Dorsolateral prefrontal cortex (tissue), 122 donors: ENCODE measurements at places on chromosomes 3 and 15.

- no peak for DNase-seq
Measured at GRCh38 chr15:96735632-96736240, 405.2 kb downstream of the NR2F2 start.

DNA sequence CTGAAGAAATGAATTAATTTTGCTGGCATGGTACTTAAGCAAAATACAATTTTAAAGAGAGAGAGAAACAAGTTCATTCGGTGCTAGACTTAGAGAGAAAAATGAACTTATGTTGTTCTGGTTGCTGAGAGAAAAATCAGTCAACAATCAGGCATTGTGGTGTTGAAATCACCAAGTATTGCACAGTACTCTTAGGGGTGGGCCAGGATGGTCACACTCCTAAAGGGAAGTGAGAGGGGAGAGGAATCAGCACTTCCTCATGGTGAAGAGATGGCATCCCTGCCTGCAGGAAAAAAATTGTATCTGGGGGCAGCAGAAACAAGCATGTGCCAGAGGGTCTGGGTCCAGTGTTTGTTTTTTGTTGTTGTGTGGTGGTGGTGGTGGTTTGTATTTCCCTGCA is 7.0 kb upstream of the DMXL2 start:
- no peak for DNase-seq

GRCh38 chr15:75666823-75667501 is 19.2 kb downstream of the SNX33 start:
- no peak for DNase-seq

DNA sequence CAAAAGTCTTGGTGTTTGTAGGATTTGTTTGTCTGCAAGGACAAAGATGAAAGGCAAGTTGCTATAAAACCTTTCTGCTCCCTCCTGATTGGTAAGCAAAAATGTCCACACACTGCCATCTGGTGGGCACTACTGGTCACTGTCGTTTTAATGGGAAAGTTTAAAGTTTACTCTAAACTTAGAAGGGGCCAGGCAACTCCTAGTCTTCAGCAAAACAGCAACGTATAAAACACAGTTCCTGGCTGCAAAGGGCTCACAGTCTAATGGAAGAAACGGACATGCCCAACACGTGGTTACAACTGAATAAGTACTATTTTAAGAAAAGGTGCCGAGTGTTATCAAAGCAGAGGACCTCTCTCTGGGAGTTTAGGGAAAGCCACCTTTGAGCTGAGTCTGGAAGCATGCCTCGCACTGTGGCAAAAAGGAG is 23.7 kb upstream of the TPRG1 start:
- peak; percentile 60 for DNase-seq

DNA sequence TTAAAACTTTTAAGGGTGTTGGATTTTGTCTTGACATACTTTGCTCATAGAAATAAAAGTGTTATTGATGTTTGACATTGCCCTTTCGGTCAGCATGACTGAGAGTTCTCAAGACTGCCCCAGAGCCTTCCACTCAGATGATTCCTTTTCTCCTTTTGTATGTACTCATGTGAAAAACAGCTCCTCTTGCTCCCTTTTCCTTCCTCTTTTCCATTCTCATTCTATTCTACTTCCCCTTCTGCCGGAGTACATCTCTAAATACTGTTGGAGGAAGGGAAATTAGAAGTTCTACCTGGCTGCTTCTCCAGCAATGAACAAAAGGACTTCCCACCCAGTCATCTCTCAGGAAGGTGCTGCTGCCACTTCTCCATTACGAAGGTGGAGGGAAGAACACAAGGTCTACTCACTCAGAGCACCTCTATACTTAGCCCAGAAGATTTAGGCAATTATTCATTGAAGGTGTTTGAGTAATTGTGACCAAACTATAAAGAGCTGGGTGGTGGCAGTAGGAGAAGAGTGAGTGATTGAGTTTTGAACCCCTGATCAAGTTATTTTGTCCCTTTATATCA is 163.8 kb upstream of the MBNL1 start:
- no peak for DNase-seq

DNA sequence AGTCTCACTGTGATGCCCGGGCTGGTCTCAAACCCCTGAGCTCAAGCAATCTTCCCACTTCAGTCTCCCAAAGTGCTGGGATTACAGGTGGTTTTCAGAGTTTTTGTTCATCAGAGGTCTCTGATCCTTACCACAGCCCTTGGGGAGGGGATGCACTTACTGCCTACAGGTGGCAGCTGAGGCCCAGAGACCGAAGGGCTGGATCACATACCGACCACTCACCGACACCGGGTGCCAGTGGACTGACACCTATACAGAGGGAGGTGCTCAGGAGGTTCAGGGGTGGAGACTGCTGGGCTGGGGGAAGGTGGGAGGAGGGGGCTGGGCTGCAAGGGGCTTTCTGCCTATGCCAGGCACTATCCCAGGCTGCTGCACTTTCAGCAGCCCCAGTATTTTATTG is 19.5 kb downstream of the DUSP7 start:
- no peak for DNase-seq

DNA sequence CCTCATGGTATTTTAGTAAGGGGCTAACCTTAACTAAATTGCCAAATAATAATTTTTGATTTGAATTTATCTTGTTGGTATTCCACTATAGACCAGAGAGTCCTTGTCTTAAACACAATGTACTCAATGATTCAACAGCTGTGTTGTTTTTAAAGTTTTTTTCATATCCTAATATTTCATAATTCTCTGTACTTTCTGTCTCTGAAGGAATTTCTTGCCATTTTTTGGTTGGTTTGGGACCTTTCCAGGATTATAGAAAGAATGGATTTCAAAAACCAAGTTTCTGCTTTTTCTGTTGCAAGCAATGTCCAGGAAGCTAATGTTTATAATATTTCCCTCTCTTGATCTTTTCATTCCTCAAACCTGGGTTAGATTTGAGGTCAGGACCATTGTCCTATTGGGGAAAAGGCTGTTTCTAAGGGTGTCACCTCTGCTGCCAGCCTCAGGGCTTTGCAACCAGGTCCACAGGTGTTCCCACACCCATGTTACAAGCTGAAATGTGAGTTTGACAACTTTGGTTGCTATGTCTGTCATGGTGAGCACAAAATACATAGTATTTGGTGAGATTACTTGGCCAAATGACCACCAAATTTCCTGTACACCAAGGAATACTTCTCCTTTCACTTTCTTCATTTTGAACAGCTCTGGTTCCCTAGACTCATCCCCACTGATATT is 363.7 kb upstream of the RGMA start:
- no peak for DNase-seq

DNA sequence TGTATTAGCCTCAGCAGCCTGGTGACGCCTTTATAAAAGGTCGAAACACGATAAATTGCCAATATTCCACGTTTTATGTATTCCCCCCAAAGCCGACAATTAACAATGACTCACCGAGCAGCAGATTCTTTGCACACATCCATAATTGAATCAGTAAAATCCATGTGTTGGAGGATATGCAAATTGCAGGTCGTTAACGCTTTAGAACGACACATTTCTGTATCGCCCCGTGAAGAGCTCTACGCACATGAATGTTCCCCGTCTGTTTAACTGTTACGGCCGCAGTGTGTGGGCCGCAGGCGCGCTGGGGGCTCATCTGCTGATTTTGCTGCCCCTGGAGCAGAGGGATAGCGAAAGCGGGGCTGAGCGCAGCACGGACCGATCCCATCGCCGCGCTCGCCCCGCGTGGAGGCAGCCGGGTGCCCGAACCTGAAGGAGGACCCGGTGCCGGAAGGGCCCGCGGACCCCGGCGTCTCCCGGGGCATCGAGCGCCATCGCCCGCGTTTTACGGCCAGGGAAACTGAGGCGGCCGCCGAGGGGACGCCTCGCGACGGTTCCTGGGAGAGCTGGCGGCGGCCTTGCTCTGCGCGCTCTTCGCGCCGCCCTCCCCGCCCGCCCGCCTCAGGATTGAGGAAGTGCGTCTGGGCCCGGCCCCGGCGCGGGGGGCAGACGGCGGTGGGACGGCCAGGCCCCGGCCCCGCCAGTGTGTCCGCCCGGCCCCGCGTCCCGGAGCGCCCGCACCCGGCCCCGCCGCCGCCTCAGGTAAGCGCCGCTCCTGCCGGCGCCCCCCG is at the start of gene LRRK1:
Gene LRRK1, plus strand, starts transcription at position 668 of the 791 bp plus-strand sequence. CDS start 5,276 bp downstream, outside the sequence.
- DNase-seq = no peak

GRCh38 chr3:195559723-195560409 is 16.7 kb upstream of the PPP1R2 start:
- DNase-seq = no peak

DNA sequence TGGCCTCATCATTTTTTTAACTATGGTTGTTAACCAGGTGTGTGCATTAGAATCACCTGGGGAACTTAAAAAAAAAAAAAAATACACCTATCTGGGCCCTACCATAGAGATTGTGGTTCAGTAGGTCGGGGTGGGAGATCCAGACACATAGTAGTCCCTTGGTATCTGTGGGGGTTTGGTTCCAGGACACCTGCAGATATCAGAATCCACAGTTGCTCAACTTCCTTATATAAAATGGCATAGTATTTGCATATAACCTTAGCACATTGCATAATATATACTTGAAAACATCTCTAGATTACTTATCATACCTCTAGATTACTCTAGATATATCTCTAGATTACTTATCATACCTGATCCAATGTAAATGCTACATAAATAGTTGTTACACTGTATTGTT is 5.0 kb downstream of the IQGAP1 start:
- no peak for DNase-seq

DNA sequence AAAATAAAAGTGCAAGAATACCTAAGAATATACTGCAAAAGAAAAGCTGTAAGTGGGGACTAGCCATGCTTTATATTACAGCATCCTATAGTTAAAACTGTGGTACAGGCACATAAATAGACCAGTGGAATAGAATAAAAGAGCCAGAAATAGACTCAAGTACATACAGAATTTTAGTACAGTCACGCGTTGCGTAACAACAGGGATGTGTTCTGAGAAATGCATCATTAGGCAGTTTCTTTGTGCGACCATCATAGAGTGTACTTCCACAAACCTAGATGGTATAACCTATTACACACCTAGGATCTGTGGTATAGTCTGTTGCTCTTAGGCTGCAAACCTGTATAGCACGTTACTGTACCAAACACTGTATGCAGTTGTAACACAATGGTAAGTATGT is 61.8 kb downstream of the PCCB start:
- DNase-seq = no peak

GRCh38 chr3:12371525-12372140 is 82.8 kb downstream of the PPARG start:
- no peak for DNase-seq

DNA sequence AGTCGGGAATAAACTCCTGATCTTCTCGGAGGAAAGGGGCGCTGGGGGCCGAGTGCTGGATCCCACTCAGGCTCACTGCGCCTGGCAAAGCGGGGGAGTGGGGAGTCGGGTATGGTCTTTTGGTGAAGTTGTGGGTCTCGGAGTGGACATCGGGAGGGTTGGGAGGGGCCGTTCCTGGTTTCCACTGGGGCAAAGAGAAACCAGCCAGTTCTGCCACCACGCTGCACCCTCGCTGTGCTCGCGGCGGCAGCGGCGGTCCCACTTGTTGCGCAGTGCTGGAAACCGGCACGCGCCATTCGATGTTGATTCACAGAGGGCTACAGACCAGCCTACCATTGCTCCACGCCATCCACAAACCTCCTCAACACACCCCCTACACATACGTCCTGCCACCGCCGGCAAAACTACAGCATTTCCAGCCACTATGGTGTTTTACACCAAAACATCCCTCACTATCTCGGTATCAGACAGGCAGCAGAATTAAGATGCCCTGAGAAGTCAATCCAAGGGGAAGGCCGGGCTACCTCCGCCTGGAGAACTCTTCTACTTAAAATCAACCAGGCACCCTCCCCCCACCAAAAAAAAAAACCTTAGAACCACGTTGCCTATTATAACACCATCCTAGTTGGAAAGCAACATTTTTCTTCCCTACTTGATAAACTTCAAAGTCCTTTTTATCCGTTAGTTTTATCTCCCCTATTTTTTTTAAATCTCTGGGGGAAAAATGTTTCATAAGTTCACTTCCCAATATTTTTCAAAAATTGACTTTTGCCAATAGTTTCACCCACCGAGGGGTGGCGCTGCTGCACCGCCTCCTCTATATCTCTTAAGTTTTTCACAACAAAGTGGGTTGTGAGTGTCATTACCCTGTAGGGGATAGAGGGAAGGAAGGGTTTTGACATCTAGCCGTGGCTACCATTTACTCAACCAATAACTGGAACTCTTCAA is 3.6 kb downstream of the BCL6 start:
- DNase-seq = no peak

GRCh38 chr3:126474498-126475412 is 936 bp downstream of the ZXDC start:
- no peak for DNase-seq

- no peak for DNase-seq
Measured at GRCh38 chr3:94004301-94004910, 24.0 kb downstream of the STX19 start.

DNA sequence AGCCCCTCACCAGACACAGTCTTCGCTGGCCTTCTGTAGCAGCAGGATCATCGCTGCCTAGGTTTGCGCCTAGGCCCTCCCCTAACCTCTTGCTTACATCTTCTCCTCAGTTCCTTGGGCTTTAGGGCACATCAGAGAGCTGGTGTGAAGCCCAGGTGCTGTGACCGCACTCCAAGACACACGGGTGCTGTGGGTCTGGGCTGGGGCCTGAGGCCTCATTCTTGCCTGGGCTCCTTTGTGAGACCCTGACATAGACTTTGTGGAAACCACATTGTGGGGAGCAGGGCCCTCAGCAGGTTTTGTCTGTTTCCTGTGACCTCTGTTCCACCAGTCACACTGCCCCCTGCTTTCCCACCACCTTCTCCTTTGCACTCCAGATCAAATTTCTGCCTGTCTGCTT is 8.0 kb downstream of the AMIGO3 start:
- no peak for DNase-seq

DNA sequence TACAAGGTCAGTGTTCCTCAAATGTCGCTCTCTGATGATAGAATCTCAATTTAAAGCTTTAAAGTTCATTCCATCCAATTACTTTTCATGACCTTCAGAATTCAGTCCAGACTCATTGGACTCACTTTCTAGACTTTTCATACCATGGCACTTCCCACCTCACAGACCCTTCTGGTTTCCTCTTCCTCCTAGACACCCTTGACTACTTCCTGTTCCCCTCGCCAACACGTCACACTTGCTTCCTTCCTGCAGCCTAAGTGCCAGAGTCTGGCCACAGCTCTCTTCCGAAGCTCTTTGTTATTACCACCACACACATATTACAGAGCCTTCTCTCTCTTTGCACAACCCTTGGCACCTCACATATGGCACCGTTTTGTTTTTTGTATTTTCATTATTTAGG is 59.1 kb upstream of the UMPS start:
- DNase-seq = no peak
